ENCODE measurements at places on chromosomes 3 and 15.

- DNase-seq, result peak; percentile 57
Measured at GRCh38 chr15:35293353-35294130, 208.4 kb upstream of the NANOGP8 start.

GRCh38 chr3:193827040-193827669 lies 234.1 kb downstream of the OPA1 start:
- no peak for DNase-seq

DNA sequence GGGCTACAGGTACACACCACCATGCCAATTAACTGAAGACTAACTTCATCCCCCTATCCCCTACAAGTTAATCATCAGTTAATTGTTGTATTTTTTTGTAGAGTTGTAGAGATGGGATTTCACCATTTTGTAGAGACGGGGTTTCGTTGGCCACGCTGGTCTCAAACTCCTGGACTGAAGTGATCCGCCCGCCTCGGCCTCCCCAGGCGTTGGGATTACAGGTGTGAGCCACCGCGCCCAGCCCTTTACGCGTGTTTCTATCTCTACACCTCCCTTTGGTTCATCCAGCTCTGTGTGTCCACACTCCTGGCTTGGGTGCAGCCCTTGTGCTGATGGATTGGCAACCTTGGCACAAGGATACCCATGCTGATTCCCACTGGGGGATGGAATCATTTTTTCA lies 258.8 kb downstream of the FAM43A start:
- DNase-seq, result no peak

DNA sequence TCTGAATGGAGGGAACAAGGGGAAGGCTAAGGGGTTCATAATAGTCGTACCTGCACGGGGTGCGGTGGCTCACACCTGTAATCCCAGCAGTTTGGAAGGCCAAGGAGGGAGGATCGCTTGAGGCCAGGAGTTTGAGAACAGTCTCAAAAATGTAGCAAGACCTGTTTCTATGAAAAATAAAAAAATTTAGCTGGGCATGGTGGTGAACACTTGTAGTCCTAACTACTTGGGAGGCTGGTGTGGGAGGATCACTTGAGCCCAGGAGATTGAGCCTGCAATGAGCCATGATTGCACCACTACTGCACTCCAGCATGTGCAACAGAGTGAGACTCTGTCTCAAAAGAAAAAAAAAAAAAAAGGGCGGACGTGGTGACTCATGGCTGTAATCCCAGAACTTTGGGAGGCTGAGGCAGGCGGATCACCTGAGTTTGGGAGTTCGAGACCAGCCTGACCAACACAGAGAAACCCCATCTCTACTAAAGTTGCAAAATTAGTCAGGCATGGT lies 17.9 kb upstream of the HDAC11 start:
- no peak for DNase-seq

- DNase-seq, result no peak
Measured at GRCh38 chr3:157816296-157816695, 289.9 kb downstream of the SHOX2 start.

- no peak for DNase-seq
Measured at GRCh38 chr3:112463250-112463649, 36.0 kb downstream of the BTLA start.

GRCh38 chr3:157145606-157146322 lies 14.2 kb downstream of the CCNL1 start:
- no peak for DNase-seq

- peak; percentile 81 for DNase-seq
Measured at GRCh38 chr15:32029862-32030781, at the start of gene CHRNA7. Gene CHRNA7 (plus strand): TSS chr15:32030515. CDS start chr15:32030595, 80 bp downstream.

GRCh38 chr15:52683580-52683979 lies 4.4 kb upstream of the ATOSA start:
- no peak for DNase-seq

GRCh38 chr3:51268132-51268531 lies 117.0 kb upstream of the MANF start:
- DNase-seq, result no peak

- no peak for DNase-seq
Measured at GRCh38 chr3:134381831-134382442, 7.7 kb upstream of the AMOTL2 start.

GRCh38 chr3:145673838-145674237 lies 487.1 kb downstream of the PLOD2 start:
- DNase-seq, result no peak

DNA sequence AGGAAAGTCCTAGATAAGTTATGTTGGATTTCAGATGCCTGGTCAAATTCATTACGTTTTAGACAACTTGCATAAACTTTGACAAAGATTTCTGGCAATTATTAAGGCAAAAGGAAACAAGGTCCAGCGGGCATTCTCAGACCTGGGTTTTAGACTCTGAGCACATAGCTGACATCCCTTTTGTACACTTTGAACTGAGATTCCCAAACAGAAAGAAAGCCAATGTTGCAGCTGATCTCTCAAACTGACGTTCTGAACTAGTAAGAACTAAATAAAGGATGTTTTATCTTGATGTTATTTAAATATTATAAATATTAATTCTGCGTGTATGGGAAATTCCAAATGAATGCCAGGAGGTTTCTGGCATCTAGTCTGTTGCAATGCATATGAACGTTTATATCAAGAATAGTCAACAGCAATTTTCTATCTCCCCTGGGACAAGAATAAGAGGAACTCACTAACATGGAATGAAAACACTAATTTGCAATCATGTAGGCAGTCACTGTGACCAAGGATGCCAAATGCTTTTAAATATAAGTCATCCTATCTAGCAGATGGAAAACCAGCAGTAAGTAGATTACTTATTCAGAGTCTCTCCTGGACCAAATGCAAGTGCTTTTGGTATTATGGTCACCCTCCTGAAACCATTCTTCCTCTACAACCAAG lies 202.1 kb downstream of the GREM1 start:
- DNase-seq, result peak; percentile 28

DNA sequence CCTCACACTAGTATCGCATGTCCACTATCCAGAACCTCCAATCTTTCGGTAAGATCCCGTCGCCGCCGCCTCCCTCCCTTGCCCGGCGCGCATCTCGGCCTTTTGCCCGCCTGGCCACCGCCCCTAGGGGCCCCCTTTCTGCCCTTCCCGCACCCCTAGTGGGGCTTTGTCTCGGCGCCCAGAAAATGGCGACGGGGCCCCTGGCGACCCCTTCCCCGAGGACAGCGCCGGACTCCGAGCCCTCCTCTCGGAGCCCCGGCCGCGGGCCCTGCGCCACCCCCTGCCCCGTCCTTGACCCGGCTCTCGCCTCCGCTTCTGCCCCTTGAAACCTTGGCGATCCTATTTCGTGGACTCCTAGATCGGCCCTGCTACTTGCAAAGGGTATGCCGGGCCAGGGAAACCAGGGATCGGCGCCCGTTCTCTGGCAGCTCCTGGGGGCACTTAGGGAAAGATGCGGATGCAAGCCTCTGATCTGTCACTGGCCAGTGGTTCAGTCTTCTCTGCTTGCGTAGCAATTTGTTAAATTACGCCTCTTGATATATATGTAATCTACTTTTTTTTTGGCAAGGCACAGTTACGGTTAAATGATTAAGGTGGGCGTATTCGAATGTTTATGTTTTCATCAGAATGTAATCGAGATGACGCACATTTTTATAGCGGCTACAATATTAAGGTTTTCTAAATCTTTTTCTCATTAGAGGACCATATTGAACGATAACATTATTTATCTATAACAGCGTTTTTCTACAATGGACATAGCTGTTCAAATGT lies 603 bp downstream of the EIF1B start:
- peak; percentile 23 for DNase-seq

DNA sequence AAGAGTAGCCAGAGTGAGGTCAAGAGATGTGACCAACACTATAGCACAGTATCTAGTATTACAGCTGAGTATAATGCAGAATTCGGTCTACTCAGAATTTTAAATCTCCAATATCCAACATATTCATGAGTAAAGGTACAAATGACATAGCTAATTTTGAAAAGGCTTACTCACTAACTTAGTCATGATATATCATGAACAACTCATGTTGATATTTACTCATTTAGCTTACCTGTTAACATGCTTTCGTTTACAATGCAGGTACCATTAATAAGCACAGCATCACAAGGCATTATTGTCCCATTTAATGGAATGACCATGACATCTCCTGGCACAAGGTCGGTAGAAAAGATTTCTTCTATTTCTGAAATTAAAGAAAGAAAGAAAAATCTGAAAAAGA lies 36.9 kb downstream of the ATP13A3 start:
- DNase-seq, result no peak

DNA sequence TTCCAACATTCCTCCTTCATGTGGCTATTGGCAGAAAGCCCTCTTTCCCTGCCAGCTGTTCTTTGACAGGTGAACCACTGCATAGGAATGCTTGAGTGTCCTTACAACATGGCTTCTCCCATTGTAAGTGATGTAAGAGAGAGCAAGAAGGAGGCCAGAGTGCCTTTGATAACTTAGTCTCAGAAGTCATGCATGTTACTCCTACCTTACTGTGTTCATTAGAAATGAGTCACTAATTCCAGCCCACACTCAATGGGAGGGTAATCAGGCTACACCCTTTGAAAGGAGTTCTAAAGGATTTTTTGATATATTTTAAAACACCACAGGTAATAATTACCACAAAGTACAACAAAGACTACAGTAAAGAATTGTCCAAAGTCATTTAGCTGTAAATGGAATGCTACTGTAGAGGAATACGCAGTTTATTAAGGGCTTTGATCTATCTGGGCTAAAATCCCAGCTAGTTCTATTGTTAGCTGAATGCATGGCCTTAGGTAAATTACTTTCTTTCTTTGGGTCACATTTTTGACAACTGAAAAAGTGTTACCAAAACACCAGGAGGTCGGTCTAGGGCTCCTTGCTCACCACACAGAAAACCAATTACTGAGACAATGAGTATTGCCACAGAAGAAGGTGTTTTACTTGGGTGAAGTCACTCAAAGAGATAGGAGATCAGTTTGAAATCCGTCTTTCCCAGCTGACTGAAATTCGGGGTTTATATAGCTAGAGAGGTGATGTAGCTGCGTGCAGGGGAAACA lies 154.9 kb downstream of the GRM7 start:
- no peak for DNase-seq

DNA sequence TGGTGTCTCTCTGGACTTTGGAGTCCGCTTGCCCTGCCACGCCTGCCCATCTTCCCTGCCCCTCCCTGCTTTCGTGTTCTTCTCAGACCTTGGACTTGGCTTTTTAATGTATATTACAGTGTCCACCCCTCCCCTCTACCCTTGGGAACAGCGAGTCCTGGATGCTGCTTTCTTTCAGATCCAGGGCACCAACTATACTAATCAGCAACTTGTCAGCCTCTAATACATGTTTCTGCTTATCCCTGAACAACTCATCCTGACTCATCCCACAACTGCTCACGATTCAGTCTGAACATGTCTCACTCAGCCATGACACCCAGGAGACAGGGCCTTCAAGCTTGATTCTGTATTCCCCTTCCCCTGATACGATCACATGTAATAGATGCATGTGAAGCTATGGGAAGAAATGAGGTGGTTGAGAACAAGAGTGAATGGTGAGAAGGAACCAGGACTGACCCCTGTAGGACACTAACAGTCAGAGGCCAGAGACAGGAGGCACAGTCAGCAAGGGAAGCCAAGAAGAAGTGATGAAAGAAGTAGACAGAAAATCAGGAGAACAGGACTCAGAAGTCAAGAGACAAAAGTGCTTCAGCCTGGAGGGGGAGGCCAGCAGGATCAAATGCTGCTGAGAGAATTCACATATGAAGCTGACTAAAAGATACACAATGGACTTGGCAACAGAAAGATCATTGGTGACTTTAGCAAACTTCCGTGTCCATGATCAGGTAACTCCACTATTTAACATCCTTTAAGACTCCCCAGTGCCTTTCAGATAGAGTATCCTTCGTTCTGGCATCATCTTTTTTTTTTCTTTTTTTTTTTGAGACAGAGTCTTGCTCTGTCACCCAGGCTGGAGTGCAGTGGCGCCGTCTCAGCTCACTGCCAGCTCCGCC lies 35.4 kb downstream of the BCL2L10 start:
- peak; percentile 95 for DNase-seq

GRCh38 chr15:83474578-83474977 lies 27.4 kb downstream of the SH3GL3 start:
- DNase-seq, result no peak

- peak; percentile 19 for DNase-seq
Measured at GRCh38 chr3:57227930-57228751, 612 bp downstream of the APPL1 start.

DNA sequence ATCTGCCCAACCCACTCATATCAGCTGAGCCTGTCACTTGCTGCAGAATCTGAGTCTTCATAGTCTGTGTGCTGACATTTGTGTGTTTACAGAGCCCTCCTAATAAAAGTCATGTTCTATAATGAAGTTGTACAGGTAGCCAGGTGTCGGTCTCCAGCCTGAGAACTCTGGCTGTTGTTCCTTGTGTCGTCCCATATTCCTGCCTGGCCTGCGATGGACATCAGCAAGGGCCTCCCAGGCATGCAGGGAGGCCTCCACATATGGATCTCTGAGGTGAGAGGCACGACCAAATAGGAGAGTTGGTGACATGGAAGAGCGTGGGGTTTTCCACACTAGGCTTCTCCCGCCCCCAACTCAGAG lies 2.9 kb downstream of the VILL start:
- no peak for DNase-seq

DNA sequence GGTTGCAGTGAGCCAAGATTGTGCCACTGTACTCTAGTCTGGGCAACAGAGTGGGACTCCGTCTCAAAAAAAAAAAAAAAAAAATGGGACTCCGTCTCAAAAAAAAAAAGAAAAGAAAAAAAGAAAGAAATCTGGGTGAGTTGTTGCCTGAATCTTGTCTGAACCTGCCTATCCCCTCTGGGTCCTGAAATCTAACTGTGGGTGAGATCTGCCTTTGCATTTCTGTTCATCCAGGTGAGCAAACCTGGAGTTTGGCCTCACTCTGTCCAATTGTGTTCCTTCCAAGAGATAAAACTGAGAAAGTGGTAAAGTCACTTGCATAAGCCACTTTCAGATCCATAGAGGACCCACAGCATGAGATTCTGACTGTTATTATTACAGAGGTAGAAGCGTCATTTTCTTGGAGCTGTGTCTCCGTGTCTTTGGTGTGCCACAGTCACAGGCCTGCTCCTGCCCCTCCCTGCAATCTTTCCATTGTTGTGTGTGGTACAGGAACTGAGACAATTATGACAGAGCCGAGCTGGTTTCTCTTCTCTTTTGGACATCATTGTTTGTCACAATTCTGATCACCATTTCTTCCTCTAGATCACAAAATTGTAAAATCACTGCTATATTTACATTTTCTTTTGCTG lies 235.9 kb downstream of the LPP start:
- no peak for DNase-seq

GRCh38 chr15:49155834-49156627 lies 632 bp upstream of the COPS2 start:
- peak; percentile 19 for DNase-seq

DNA sequence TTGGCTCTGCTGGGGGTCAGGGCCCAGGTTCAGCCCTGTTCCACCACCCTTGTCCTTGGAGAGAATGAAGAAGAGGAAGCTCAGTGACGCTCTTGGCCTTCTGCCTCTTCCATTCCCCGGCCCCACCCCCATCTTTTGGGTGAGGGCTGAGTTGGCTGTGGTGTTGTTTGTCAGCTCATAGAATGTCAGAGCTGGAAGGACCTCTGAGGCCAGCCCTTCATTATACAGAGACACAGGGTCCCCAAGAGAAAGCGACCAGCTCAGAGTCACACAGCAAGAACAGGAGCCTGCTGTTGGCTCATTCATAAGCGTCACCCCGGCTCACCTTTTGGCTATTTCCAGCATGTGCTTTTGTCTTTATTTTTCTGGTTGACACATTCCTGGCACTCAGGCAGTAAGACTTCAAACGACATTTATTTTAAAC lies 68.2 kb downstream of the AAGAB start:
- DNase-seq, result no peak
